ENCODE measurements at places on chromosomes 11 and 22. TPM values are rescaled to one million over a fixed set of nuclear protein-coding genes. Genes with fewer than 3 reads are reported as not detected.

HOATZ gene
- polyA plus RNA-seq: not detected

GRIA4 gene
- not detected for polyA plus RNA-seq

OR52I1 gene
- polyA plus RNA-seq: not detected

C22orf42 gene
- not detected for polyA plus RNA-seq

MUC6 gene
- polyA plus RNA-seq: not detected

GLYAT gene
- not detected for polyA plus RNA-seq

PANX2 gene
- polyA plus RNA-seq: 1.8 TPM
